ENCODE measurements at places on chromosomes 3 and 15.

DNA sequence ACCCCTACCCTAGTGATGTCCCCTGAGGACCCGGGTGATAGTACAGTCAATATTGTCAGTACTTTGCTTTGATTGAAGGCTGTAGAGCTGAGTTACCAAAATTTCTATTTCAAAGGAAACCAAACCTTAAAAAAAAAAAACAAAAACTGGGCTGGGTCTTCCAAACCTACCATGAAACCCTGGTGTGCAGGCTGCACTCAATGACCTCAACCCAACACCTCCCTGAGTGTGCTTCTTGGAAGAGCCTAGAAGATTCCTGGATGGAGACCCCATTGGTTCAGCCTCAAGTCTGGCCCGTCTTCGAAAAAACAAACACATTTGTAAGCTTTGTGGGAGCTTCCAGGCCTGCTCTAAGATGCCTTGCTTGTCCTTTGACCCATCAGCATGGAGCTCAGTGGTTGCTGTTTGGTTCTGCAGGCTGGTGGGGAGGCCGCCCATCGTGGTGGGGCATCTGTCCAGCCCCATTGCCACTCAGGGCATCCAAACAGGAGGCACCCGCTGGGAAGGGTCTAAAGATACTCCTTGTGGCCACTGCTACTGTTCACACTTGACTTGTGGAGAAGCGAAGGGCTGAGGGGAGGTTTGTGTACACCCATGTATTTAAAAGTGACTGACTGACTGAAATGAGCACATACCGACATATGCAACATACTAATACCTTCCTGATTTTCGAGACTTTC, 32.2 kb downstream of the CRTAP start:
- DNase-seq = no peak

GRCh38 chr3:55489798-55490132, 2.7 kb upstream of the WNT5A start:
- peak; percentile 39 for DNase-seq

- no peak for DNase-seq
These were observed 44.9 kb upstream of the PARP14 start for GRCh38 chr3:122635789-122636188.

DNA sequence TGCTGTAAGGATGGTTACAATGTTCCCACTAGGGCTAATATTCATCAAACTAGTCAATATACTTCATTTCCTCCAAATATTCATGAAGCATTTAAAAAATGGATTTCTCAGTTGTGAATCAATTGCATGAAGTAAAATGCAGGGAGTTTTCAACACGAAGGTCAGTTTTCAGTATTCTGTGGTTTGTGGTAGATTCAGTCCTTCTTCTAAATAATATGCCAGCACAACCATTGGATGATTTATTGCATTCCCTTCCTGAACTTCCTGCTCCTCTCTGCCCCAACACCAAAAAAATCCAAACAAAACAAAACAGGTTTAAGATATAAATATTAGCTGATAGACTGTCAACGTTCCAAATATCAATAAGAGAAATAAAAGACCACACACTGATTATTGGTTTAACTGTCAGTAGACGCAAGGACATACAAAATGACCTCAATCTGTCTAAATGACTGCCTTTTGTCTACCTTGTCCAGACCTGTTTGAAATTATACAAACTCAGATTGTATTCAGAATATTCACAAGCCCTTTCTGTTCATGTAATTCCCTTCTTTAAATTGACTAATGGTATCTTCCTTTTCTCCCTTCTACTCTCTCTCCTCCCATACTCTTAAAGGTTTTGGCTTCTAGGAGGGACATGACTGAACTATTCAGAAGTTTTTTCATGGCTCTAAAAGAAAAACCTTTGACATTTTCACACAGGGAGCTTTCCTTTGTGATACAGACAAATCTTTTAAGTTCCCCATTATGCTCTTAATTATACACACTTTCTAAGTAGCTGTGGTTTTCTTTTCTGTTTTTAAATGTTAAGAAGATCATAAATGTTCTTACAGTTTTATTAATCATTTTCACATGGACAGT, 92.6 kb upstream of the STT3B start:
- no peak for DNase-seq

DNA sequence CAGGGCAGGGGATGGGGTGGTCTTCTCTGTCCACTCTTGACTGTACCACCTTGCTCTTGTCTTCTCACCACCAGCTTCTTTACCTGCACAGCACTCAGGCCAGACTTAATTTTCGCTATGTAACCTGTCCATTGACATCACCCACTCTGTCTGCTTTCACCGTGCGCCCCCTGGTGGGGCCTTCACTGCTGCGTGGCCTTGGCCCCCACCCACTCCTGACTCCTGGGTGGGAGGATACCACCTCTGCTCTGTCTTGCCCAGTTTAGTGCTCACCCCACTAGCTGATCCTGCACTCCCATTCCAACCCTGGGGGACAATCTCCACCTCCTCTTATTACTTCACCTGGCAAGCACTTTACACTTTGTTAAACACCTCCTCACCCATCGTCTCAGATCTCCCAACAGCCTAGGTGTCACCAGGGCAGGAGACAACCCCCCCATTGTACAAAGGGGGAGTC, 17.7 kb downstream of the PTH1R start:
- peak; percentile 61 for DNase-seq

Measured in upper lobe of left lung (tissue), 6 donors.